SW480 (cell line): ENCODE measurements at places on chromosomes 3 and 15.
A peak's percentile ranks its signal among the peaks of the same experiment; 100 is the strongest.

- no peak for DNase-seq
Observed at GRCh38 chr3:135020181-135020580, 225.1 kb downstream of the EPHB1 start.

- peak; percentile 2 for DNase-seq
Observed at GRCh38 chr15:76799760-76800159, 105.4 kb downstream of the SCAPER start.

DNA sequence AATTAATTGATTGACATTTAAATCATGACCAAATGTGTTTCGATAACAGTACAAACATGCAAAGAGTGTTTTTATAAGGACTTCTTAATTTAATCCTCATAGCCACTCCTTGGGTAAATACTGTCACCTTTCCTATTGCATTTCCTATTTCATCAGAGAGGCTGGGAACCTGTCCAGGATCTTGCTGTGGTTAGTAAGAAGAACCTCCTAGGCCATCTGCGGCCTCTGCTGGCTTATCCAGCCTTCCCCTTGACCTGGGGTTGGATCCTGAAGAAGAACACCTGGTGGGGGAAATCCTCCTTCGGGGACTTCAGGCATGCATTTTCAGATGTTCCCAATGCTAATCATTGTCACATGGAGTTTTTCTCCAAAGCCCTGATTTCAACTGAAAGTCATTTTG is 25.5 kb downstream of the GLDN start:
- no peak for DNase-seq

DNA sequence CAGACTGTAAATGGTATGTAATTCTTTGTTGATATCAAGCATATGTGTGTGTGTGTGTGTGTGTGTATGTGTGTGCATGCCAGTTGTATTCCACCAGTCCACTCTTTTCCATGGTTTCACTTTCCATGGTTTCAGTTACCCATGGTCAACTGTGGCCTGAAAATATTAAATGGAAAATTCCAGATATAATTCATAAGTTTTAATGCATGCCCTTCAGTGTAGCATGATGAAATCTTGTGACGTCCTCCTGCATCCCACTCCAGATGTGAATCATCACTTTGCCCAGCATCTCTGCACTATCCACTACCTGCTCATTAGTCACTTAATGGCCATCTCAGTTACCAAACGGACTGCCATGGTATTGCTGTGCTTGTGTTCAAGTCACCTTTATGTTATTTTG is 215.9 kb downstream of the GBE1 start:
- no peak for DNase-seq

DNA sequence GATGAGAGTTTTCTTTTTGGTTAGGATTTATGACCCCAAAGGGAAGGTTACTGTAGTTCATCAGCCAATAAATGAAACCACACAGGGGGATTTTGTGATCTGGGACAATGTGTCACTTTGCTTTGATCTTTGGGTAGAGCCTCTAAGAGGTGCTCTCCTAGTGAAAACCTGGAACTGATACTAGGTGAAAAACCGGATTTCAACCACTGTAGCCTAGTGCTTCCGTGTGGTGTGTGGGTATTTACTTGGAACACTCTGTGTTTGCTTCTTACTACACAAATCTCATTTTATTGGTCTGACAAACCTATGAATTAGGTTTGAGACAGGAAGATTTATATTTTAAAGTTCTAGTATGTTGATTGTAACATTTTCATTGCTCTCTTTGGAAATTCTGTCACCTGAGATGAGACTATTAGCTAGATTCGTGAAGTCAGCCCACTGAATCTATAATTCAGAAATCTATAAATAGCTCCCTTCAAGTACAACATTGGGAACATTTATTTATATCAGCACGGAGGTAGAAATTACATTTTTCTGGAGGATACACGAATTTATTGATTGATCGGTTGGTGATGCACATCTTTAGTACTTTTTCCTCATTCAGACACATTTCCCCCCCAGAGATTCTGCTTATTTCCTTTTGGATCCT is 119.8 kb downstream of the AKAP13 start:
- DNase-seq: peak; percentile 55

- DNase-seq: no peak
Observed at GRCh38 chr3:46027736-46028397, 584 bp upstream of the XCR1 start.

DNA sequence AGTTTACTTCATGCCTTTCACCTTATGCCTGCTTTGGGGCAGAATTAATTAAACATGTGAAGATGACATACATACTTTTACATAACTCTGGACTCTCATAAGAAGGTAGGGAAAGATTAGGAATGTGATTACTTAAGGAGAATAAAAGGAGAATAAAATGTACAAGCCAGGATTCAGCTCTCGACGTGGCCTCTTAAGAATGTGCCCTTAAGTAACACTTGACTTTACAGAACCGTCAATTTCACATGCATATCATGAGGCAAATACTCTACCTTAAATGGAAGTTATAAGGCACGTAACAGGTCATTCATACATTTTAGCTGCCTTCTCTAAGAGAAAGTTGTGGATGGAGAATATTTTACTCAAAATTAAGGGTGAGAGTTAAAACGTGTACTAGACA is 263.7 kb upstream of the LMCD1 start:
- DNase-seq: no peak

GRCh38 chr3:46873521-46873920 is 4.0 kb upstream of the PTH1R start:
- DNase-seq: no peak

DNA sequence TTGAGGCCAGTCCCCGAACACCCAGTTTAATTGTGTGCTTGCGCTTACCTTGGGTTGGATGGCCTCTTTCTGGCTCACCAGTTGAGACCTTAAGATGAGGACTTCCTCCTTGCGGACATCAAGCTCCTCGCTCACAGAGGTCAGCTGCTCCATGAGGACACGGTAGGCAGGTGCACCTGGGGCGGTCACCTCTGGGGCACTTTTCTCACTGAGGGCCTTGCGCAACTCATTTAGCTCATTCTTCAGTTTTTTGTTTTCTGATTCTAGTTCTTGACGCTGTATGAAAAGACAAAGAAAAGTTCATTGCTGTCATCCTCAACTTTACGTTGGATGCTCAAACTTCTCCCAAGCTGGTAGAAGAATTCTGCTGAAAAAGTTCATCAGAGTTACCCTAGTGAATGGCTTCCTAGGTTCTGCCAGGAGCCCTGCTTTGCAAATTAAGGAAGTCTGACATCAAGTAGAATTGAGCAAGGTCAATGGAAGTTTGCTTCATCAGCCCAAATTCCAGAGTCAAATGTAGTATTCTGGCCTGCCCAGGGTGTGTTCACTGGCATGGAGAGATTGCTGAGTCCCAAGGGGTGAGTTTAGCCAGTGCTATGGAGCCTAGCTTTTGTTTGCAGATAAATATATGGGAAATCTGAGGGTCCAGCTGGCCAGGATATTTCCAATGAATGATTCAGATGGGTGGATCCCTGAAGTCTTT is 55.8 kb upstream of the MYO5C start:
- DNase-seq: no peak

GRCh38 chr3:180543877-180544276 is 58.1 kb upstream of the TTC14 start:
- DNase-seq: no peak

DNA sequence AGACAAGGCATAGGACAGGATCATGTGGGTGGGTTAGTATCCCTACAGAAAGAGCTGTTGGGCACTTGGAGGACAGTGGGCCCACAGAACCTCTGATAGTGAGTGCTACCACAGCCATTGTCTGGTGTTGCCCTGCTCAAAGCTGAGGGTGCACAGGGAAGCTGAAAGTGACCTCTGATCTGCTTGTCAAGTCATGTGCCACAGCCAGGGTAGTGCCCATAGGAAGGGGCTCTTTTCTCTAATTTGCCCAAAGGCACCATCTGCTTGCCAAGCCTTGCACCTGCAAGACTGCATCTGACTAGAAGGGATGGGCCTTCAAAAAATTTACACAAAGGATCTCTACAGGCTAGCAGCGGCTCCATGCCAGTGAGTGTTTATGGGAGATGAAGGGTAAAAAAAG is 87.4 kb upstream of the GSK3B start:
- no peak for DNase-seq

GRCh38 chr3:96214941-96215340 is 599.5 kb upstream of the EPHA6 start:
- no peak for DNase-seq

DNA sequence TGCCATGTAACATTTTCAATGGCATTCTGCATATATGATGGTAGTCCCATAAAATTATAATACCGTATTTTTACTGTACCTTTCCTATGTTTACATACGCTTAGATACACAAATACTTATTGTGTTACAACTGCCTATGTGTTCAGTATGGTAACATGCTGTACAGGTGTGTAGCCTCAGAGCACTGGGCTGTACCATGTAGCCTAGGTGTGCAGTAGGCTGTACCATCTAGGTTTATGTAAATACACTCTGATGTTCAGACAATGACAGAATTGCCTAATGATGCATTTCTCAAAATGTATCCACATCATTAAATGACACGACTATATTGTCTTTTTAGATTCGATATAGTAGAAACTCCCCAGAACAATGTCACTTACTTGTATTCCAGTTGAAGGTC is 22.7 kb downstream of the CD80 start:
- no peak for DNase-seq

- DNase-seq: no peak
Observed at GRCh38 chr3:105866656-105867653, 1.9 kb downstream of the CBLB start.

- no peak for DNase-seq
Observed at GRCh38 chr3:28924744-28925360, 356.0 kb upstream of the RBMS3 start.

- peak; percentile 75 for DNase-seq
Observed at GRCh38 chr3:139319428-139320402, 24.1 kb upstream of the MRPS22 start.

GRCh38 chr3:137062250-137062649 is 104.5 kb downstream of the IL20RB start:
- DNase-seq: peak; percentile 8

GRCh38 chr3:190302212-190302867 is 19.9 kb downstream of the CLDN1 start:
- no peak for DNase-seq

DNA sequence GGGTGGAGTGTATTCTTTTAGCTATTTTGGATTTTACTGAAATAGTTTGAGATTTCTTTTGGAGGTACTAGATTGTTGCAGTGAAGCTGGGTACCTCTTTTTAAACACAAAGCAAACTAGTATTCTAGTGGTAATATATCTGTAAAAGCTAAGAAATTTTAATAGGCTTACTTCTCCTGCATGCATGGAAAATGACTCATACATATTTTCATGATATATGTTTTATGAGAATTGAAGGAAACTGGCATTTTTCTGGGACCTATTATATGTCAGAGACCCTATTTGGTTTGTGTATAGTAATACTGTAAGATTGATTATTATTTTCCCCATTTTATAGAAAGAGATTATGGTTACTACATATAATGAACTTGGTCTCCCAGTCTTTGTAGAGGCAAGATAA is 851.0 kb downstream of the DIPK2A start:
- DNase-seq: no peak

DNA sequence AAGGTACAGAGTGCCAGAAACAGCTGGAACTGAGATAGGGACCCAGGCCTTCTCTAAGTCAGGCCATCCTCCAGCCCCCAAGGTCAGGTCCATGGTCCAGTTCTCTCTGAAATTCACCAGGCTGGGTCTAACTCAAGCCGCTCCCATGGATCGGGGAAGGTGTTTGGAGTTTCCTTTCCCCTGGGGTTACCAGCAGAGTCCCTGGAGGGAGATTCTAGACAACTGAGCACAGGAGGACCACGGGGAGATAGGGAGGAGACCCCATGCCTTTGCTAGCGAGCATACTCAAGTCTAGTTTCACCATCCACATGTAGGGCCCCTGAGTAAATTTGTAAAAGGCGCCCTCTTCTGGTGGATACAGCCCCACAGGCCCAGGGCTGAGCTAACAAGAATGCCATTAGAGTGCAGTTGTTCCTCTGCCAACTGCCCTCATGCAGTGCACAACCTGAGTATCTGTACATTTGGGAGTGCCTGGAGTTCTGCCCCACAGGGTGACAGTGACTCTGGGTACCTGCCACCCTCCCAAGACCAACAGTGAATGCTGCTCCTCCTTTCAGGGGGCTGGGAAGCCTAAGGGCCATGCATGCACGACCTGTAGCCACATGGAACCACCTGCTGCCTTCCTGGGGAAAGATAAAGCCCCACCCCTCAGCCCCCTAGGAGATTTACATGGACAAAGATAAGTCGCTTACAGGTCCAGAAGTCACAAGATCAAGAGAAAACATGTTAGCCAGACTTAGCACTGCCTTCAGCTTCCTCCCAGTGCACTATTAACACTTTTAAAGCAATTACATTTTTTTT is 89.0 kb downstream of the IQSEC1 start:
- DNase-seq: peak; percentile 52

DNA sequence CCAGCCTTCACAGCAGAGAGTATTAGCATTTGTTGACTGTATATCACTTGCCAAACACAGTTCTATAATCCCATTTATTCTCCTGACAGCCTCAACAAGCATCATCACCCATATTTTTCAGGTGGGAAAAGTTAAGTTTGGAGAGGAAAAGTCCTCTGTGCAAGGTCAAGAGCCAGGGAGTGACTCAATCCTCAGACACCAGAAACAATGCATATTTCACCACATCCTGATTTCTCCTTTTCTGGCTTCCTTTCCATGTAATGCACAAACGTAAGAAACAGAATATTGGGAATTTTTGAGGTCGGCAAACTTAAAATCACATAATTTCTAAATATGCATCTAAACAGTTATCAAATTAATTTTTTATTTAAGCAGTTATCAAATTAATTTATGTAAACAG is 116.0 kb upstream of the GADL1 start:
- no peak for DNase-seq

GRCh38 chr3:187398955-187399354 is 30.8 kb downstream of the RTP4 start:
- DNase-seq: no peak

- DNase-seq: no peak
Observed at GRCh38 chr3:57143886-57144459, 21.2 kb downstream of the IL17RD start.

DNA sequence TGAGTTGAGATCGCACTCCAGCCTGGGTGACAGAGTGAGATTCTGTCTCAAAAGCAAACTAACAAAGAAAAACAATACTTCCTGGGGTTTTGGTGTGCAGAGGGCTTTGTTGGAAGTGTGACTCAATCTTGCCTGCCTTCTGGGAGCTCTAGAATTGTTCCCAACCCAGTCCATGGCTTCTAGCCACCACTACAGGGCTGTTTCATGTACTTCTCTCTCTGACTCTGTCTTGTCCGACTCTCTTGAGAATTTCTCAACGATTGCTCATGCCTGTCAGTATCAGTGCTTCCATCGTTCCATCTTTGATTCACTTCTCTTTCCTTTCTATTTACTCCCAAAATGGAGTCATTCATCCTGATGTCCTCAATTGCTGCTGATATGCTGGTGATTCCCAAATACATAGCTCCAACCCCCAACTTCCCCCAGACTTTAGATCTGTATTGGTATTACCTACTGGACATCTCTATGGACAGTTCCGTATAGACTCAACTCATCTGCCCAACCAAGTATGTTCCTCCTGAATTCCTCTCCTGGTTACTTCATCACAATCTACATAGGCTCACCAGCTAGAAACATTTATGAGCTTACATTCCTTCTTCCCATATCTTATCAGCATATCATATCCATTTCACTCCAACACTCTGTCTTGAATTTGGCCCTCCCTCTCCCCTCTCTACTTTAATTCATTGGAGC is 1.8 kb upstream of the AP2M1 start:
- DNase-seq: no peak

GRCh38 chr15:31250033-31250432 is 76.6 kb upstream of the KLF13 start:
- DNase-seq: no peak

- DNase-seq: no peak
Observed at GRCh38 chr3:154161806-154162205, 40.6 kb downstream of the ARHGEF26 start.
